ENCODE measurements at places on chromosomes 13 and 19.

- peak; percentile 45 for DNase-seq
Measured at GRCh38 chr19:13154241-13154778, 4.1 kb downstream of the IER2 start.

- DNase-seq, result no peak
Measured at GRCh38 chr13:23777575-23777870, 111.7 kb downstream of the MIPEP start.

DNA sequence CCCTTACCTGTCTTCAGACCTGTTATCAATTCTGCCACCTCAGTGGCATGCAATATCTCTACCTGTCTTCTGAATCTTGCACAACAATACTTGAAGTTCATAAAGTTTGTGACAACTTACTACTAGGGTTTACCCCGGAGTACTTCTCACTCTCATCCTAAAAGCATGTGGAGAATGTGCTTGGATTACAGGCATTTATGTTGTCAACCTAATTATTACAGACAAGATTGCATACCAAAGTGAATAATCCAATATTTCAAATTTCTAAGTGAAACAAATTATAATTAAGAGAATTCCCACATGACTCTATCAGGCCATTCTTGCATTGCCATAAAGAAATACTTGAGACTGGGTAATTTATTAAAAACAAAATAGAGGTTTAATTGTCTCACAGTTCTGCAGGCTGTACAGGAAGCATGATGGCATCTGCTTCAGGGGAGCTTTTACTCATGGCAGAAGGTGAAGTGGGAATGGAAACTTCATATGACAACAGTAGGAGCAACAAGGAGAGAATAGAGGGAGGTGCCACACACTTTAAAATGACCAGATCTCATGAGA is 661.0 kb upstream of the SPRY2 start:
- no peak for DNase-seq

GRCh38 chr13:36796052-36796451 is 23.0 kb upstream of the RFXAP start:
- no peak for DNase-seq

- no peak for DNase-seq
Measured at GRCh38 chr19:31057476-31057875, 291.8 kb downstream of the TSHZ3 start.

DNA sequence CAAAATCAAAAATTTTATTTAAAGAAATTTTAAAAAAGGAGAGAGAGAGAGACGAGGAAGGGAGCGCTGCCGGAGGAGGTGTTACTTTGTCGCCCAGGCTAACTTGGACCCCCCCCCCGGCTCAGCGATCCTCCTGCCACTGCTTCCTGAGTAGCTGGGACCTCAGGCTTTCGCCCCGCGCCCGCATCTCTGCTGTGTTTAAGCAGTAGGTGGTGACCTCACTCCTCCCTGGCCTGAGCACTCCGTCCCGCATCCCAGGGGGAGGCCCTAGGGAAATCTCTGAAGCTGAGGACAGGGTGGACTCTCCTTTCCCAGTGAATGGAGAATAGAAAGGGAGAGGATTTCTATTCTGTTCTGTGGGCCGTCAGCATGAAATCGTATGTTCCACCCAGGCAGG is 485 bp upstream of the ZNF845 start:
- no peak for DNase-seq

Measured in activated CD4-positive, alpha-beta T cell treated with anti-CD3 and anti-CD28 coated beads, Interleukin-2, amount 50 U/mL, for 24 hours (primary cell).